Colonic mucosa (tissue), 4 donors: ENCODE measurements at places on chromosomes 16 and 17. TPM values are rescaled to one million over a fixed set of nuclear protein-coding genes. Genes with fewer than 3 reads are reported as not detected.

DNA sequence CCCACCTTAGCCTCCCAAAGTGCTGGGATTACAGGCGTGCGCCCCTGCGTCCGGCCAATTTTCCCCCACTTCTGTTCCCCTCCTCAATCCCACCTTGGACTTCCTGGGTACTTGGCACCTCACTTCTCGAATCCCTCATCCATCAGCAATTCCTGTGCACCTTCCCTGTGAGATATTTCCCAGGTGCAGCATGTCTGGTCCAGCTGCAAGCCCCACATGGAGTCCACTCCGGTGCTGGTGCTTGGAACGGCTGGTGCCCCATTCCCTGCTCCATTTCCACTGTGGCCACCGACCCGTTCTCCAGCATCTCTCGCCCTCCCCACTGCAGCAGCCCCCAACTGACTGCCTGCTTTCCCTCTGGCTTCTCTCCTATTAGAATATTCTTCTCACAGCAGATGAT, 35.3 kb downstream of the NOL11 start:
- DNase-seq, result no peak

GRCh38 chr17:6437466-6437865, 2.5 kb upstream of the AIPL1 start:
- no peak for DNase-seq

ATP1B2 gene
- total RNA-seq, result 0.54 TPM

SNAI3 gene
- 0.25 TPM for total RNA-seq

RAP1GAP2 gene
- 45.2 TPM for total RNA-seq

DNA sequence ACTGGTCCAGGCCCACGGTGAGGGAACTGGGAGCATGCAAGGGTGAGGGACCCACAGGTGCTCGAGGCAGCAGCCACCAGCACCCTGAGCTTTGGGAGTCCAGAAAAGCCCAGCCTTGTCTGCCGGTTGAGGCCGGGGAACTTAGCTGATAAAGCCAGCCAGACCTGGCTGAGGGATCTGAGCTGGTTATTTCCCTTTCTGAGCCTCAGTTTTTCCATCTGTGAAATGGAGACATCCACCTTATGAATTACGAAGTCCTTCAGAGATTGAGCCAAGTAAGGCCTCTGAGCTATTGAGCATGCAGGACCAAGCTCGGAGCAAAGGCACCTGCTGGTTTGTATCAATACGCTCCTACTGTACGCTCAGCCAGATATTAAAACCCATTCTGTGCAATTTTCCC, 13.8 kb downstream of the NECAB2 start:
- no peak for DNase-seq

- no peak for DNase-seq
Observed at GRCh38 chr16:19119564-19119963, 5.8 kb downstream of the ITPRIPL2 start.

GRCh38 chr16:71449020-71449419, 7.2 kb upstream of the TLE7 start:
- DNase-seq, result no peak

ACAP1 gene
- total RNA-seq, result 12.1 TPM

ZNF747 gene
- total RNA-seq, result 11.9 TPM

- no peak for DNase-seq
Observed at GRCh38 chr17:22374741-22375140, 682.4 kb downstream of the KCNJ18 start.

GRCh38 chr16:87538594-87538993, 45.8 kb upstream of the ZCCHC14 start:
- DNase-seq, result no peak

LHX1 gene
- not detected for total RNA-seq

IL34 gene
- total RNA-seq, result 2.8 TPM
